ENCODE measurements at places on chromosomes 2 and 18.

DNA sequence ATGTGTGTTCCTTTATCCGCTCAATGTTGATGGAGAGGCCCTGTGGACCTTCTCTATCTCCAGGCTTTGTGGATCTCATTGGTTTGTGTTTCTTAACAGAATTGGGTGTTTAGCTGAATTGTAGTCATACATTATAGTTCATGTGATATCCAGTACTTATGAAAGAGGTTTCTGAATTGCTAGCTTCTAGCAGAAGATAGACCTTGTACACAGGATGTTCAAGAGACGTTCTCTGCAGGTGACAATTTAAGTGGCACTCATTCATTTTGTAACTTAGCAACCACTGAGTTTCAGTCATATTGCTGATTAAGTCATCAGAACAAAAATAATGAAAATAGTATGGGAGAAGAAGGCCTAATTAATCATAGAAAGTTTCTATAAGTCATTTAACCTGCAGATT is 279.2 kb downstream of the ALPK2 start:
- no peak for DNase-seq

- DNase-seq, result no peak
Measured at GRCh38 chr18:26777351-26778053, 88.0 kb downstream of the AQP4 start.

- DNase-seq, result no peak
Measured at GRCh38 chr2:41768310-41768709, 279.5 kb upstream of the PKDCC start.

DNA sequence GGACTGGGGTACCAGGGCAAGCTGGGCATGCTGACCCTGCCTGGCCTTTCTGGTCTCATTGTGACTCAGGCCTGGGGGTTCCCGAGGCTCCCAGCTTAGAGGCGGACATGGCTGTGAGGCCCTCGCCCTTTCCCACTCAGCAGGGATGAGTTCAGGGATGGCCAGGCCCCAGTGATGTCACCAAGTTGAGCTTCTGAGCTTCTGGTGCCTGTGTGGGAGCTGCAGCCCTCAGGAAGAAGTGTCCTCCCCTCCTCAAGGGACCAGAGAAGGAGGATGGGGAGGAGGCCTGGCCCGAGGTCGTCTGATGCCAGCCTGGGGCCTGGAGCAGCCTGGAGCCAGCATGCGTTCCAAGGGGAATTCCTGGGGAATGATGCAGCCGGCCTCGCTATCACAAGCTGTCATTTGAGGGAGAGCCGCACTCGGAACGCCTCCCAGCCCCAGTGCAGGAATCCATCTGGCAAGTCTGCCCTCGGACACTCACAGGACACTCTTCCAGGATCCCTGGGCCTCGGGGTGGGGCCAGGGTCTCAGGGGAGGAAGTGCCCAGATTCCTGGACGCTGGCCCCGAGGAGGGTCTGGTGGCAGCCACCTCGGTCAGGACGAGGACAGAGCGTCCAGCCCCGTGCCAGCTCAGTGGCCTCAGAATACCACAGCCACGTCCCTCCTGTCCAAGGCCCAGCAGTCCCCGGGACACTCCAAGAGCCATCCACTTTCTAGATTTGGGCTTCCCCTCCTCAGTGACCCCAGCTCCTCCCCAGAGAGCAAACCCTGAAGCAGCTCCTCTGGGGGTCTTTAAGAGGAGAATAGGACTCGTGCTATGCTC is 61.2 kb upstream of the GPC1 start:
- no peak for DNase-seq

- no peak for DNase-seq
Measured at GRCh38 chr18:28511413-28511821, 334.5 kb upstream of the CDH2 start.

- no peak for DNase-seq
Measured at GRCh38 chr18:69230204-69230603, 170.5 kb upstream of the DOK6 start.

GRCh38 chr2:72077702-72078169 is 69.9 kb downstream of the CYP26B1 start:
- no peak for DNase-seq

DNA sequence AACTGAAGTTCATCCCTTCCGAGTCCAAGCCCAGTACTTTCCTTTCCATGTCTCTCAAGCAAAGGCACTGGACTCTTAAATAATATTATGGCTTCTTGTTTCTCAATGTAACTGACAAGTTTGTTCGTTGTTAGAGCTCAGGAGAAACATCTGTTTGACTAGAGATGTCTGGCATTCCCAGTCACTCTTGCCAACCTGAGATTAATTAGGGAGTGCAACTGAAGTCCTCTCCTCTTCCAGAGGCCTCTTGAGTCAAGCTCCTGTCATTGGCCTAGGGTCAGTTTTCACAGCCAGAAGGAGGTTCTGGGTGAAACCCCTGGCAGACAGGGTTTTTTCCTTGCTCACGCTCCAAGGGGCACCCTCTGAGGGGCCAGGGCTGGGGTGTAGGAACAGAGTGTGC is 196.1 kb downstream of the AGPS start:
- no peak for DNase-seq

GRCh38 chr2:144405982-144406788 is 113.7 kb downstream of the ZEB2 start:
- DNase-seq, result no peak

DNA sequence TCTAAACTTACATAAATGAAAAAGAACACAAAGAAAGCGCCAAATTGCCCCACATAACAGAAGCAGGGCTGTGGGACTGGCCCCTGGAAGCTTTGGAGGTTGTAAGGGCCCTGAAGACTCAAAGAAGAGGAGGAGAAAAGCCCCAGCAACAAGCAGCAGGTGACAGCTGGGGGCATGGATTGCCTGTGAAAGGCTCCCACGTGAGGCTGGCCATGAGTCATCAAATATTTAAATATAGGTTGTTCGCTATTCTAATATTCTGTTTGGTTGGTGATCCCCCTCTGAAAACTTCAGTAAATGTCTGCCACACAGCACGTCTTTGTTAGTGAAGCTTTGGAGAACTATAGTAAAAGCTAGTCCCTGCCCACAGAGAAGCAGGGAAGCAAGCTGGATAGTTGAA is 132.4 kb downstream of the MREG start:
- no peak for DNase-seq

DNA sequence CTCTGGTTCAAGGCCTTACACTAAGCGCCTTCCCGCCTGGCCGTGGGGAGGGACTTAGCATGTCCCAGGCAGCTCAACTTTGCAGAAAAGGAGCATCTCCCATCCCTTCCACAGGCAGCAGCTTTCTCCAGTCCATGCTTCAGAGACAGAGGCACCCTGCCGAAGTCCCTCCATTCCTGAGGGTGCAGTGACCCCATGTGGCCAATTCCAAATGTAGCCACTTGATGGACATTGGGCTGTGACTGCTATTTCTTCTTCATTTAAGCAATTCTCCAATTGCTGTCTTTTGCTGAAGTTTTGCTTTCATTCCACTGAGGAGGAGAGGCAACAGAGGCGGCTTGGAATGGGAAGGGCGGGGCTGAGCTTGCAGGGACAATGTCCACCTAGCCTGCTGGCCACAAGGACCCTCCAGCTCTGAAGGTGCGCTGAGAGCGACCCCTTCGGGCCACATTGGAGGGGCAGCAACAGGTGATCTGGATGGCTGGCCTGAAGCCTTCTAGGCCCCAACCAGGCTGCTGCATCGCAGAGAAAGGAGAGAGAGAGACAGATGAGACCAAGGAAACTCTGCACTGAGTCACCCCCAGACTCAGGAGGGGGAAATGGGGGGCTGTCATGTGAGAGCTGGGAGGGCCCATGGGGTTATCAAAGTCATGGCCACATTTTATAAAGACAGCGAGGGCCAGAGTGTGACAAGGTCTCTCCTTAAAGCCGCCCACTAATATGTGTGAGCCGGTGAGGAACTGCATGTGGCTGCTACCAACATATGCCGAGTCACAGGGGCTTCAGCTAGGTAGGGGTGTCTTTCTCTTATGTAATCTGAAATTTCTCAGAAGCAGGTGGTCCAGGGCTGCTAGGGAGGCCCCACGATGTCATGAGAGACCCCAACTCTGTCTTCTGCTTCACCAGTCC is 61.3 kb downstream of the LONRF2 start:
- no peak for DNase-seq

DNA sequence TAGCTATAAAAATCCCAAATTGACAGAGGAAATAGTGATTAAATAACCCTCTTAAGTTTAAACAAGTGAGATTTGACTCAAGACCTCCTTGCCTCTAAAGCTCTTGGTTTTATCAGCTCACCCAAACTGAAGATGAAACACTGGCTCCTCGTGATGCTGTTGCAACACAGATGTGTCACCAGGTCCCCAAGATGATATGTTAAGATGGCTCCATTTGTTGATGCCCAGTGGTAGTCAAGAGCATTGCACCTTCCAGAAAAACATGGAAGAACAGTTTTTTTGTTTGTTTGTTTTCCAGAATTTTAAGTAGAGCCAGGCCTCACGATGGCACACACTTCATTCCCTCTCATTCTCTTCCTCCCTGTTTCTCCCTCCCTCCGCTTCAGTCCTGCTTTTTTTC is 399.8 kb downstream of the TXNL1 start:
- DNase-seq, result no peak

GRCh38 chr2:72111061-72111460 is 36.6 kb downstream of the CYP26B1 start:
- no peak for DNase-seq

- no peak for DNase-seq
Measured at GRCh38 chr2:100749771-100750542, 70.0 kb upstream of the NPAS2 start.

DNA sequence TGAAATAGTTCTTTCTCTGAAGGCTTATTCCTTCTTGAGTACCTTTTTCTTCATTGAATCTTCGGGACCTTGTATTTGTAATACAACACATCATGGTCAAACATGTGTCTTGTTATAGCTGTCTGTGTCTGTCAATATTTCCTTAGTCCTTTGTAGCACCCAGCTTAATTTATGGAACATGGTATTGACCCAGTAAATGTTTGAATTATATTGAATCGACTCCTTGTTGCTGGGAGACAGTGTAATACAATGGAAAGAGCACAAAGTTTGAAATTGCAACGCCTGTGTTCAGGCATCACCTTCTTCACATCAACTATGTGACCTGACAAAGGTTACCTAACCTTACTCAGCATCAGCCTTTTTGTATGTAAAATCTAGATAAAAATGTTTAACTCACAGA is 267.2 kb upstream of the CYRIA start:
- no peak for DNase-seq

DNA sequence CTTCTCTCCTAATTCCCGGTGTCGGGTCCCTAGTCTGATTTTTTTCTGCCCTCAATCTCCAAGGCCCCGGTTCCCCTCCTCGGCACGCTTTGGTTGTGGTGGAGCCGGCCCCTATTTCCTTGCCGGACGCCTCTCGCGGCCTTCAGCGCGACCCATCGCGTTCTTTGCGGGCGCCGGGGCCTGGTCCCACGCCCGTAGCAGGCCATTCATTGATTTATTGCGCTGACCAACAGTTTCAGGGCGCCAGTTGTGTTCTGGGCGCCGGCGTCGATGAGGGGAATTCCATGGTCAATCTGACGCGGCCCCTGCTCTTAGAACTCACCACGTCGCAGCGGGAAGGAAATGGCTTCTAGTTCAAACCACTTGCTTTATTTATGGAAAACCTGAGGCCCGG is 396 bp downstream of the CNOT9 start:
- peak; percentile 54 for DNase-seq

DNA sequence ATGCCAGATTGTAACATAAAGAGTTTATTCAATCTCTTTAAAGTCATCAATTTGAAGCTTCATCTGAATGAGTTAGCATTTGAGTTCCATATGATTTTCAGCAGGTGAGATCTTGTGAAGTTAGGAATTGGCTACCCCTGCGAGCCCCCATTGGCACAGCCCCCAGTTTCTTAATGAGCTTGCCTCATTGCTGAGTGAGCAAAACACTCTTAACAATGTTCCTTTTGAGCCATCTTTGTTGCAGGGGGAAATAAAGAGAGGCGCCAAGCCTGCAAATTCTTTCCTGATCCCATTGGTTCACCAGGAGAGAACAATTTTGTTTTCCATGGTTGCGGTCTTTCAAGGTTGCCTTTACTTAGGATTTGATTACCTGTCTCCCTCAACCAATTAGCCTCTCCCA is 18.7 kb downstream of the DPP10 start:
- DNase-seq, result no peak

- DNase-seq, result no peak
Measured at GRCh38 chr18:42182728-42183700, 228.0 kb downstream of the PIK3C3 start.

DNA sequence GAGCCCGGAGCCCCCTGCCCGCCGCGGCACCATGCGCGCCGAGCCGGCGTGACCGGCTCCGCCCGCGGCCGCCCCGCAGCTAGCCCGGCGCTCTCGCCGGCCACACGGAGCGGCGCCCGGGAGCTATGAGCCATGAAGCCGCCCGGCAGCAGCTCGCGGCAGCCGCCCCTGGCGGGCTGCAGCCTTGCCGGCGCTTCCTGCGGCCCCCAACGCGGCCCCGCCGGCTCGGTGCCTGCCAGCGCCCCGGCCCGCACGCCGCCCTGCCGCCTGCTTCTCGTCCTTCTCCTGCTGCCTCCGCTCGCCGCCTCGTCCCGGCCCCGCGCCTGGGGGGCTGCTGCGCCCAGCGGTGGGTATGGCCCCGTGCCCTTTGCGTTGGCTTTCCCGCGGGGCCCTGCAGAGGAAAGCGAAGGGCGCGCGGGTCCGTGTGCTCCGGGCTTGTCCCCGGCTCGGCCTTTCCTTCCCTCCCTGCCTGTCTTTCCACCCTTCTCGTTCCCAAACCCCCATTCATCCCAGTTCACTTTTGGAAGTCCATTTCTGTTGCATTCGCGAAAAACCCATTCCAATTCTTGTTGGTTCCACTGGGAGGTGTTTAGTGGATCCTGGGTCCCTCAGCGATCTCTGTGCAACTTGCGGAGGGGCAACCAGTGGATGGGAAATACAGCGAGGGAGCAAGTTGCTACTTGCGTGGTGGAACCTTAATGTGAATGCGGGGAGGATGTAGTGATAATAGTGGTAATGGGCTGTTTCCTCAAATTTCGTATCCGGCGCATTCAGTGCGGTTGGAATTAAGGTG is 599 bp downstream of the ADAM23 start:
- DNase-seq, result no peak

DNA sequence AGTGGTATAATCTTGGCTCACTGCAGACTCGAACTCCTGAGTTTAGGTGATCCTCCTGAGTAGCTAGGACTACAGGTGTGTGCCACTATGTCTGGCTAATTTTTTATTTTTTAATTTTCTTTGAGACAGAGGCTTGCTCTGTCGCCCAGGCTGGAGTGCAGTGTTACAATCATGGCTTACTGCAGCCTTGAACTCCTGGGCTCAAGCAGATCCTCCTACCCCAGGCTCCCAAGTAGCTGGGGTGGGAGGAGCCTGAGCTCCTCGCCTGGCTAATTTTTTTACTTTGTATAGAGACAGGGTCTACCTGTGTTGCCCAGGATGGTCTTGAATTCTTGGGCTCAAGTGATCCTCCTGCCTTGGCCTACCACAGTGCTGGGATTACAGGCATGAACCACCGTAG is 62.5 kb downstream of the BABAM2 start:
- DNase-seq, result no peak

DNA sequence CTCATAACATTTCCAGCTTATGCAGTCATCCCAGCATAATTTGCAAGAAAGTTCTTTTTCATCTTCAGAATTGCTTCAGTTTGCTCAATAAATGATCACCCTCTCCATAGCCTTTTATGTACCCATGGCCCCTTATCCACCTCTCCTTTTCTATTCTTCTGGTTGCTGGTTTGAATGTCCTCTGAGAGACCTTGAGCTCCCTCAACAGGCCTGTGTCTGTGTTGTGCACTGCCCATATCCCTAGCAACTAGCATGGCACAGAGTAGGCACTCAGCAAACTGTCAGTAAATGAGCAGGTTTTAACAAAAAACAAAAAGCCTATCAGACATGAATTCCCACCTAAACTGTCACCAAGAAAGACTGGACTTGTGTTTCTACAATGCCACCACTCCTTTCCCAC is 160.5 kb downstream of the AKAIN1 start:
- DNase-seq, result no peak
